Stimulated activated naive CD8-positive, alpha-beta T cell treated with anti-CD3 and anti-CD28 coated beads, Interleukin-15, Interleukin-2, amounts not matched to agents 100 U/mL and 50 U/mL, for 24 hours (primary cell): ENCODE measurements at places on chromosomes 13 and 19.

DNA sequence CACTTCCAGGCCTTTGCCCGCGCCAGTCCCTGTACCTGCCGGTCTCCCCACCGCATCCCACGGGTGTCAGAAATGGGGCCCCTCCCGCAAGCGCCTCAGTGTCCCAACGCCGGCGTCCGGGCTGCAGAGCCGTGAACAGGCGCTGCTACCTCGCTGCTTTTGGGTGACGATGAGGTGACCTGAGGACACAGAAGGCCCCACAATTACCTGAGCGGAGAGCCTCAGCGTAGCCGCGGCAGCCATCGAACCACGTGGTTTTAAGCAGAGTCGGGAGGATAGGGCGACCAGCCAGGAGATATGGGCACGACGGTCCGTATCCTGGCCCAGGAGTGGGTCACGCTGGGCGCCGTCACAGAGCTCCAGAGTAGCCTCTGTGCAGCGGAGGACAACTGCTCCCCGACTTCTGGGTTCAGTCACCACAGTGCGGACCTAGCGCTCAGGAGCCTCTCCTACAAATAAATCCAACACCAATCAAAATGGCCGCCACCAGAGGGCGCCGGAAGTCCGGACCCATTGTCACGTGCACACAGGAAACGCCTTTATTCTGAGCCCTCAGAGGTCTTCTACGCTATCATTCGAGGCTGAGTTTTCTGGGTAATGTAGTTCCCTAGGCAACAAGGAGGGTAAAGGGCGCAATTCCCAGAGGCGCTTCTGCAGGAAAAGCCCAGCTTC, at the start of gene ZNF814:
ZNF814 (minus strand) TSS at position 478 of the 672 bp plus-strand sequence; CDS start at position 243, 235 bp downstream.
- DNase-seq, result peak; percentile 82

DNA sequence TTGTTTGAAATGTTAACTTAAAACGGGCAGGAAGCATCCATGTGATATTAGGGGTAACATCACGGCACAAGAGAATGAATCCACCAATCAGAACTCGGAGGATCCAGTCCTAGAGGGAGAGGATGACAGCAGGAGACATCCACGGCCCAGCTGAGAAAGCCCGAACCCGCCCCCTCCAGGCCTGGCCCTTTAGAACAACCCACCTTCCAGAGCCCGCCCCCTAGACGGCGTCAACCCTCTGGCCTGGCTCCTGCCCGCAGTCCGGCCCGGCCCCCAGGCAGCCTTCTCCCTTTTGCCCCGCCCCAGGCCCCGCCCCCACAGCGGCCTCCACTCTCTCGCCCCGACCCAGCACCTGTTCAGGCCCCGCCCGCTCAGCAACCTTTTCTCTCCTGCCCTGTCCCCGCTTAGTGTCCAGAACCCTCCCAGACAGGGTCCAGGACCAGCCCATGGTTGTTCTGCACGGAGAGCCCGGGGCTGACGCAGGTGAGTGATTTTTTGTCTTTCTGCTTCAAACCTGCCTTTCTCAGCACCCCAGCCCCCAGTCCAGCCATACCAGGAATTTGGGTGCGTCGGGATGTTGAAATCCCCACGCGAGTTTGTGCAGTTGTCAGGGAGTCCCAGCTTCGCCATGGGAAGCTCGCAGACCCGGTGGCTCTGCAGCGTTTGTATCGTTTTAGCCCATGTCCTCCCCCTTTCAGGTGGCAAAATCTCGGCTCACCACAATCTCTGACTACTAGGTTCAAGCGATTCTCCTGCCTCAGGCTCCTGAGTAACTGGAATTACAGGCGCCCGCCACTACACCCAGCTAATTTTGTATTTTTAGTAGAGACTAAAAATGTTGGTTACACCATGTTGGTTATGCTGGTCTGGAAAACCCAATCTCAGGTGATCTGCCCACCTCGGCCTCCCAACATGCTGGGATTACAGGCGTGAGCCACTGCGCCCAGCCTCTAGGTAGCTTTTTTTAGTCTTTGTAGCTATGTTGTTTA, 16.1 kb downstream of the ZNF816 start:
- no peak for DNase-seq

GRCh38 chr13:100365680-100366079, 222.9 kb downstream of the GGACT start:
- no peak for DNase-seq

DNA sequence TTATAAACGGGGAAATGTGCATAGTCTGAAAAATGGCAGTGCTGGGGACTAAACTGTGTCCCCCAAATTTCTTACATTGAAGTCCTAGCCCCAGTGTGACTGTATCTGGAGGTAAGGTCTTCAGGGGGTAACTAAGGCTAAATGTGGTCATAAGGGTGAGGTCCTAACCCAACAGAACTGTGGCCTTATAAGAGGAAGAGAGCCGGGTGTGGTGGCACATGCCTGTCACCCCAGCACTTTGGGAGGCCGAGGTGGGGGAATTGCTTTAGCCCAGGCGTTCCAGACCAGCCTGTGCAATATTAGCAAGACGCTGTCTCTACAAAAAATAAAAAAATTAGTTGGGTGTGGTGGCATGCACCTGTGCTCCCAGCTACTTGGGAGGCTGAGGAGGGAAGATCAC, 17.8 kb downstream of the PROZ start:
- DNase-seq, result peak; percentile 37

DNA sequence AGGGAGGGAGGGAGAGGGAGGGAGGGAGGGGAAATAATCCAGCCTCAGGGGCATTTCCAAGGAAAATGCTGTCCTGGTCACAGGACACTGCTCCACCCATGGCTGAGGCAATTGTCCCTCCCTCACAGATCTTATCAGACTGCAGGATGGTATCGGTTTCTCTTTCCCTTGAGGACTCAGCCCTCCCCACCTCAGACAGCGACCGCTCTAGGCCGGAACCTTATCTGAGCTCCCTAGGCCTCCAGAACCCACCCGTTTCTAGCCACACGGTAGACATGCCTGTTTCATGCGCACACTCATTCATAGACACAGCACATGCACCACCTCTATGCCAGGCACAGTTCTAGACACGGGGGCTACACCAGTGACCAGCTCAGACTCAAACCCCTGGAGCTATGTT, 10.0 kb upstream of the IZUMO2 start:
- DNase-seq, result no peak

DNA sequence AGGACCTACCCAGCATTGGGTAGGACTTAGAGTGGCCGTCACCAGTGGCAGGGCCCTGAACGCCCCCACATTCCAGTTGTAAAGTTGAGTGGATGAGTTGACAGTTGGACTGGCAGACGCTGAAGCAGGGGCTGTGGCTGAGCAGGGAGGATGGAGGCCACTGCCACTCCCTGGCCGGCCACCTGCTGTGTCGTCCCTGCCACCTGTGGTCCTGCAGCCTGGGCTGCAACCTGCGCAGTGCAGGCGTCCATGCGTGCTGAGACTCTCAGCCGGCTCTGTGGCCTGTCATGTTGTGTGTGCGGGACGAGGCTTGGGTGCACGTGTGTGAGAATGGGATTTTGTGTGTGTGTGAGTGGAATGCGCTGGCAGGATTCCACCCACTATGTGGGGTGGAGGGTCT, 80.8 kb downstream of the SCGB2B2 start:
- DNase-seq, result no peak

DNA sequence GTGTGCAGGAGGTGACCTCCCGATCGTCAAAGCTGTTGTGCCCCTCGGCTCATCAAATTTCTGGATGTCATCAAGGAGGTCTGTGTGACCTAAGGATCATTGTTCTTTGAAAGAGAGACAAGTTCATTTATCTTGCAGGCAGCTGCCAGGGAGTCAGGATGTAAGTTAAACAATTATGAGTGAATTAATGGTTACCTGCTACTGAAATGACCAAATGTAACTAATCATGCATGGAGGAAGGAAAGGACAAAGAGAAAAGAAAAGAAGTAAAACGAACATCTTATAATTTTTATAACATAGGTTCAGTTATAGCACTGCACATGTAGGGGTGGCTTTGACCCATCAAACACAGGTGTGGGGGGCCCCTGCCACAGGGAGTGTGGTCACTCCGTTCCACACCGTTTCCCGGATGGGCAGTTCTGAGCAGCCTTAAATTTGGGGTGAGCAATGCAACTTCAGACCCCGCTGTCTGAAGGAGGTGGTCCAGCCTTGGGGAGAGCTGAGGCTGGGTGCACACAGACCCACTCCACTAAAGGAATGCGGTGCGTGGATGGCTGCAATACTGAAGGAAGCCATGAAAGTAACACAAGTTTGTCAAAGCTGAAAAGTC, 5.3 kb downstream of the CD22 start:
- DNase-seq, result no peak

- no peak for DNase-seq
These were observed 4.7 kb downstream of the PPP1R13L start for GRCh38 chr19:45400192-45400591.

DNA sequence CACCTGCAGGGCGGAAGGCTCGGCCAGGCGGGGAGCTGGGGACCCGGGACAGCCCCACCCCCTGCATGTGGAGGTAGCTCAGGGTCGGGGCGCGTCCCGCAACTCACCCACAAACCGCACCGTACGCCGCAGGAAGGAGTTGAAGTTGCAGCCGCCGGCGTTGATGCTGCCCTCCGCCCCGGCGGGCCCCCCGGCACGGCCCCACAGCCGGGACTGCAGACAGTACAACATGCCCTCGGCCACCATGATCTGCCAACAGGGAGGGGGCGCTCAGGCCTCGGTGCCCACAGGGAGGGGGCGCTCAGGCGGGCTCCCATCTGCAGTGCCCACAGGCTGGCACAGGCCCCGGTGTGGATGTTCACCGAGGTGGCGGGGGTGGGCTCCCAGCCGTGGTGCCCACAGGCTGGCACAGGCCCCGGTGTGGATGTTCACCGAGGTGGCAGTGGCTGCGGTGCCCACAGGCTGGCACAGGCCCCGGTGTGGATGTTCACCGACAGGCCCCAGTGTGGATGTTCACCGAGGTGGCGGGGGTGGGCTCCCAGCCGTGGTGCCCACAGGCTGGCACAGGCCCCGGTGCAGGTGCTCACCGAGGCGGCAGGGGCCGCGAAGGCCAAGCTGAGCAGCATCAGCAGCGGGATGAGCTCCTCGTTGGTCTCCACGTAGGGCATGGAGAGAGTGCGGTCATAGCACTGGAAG, 6.5 kb downstream of the PLPPR3 start:
- DNase-seq, result no peak

- no peak for DNase-seq
These were observed 29.5 kb downstream of the COMP start for GRCh38 chr19:18761531-18762110.

- DNase-seq, result no peak
These were observed 32.6 kb upstream of the TCF3 start for GRCh38 chr19:1685046-1685445.

DNA sequence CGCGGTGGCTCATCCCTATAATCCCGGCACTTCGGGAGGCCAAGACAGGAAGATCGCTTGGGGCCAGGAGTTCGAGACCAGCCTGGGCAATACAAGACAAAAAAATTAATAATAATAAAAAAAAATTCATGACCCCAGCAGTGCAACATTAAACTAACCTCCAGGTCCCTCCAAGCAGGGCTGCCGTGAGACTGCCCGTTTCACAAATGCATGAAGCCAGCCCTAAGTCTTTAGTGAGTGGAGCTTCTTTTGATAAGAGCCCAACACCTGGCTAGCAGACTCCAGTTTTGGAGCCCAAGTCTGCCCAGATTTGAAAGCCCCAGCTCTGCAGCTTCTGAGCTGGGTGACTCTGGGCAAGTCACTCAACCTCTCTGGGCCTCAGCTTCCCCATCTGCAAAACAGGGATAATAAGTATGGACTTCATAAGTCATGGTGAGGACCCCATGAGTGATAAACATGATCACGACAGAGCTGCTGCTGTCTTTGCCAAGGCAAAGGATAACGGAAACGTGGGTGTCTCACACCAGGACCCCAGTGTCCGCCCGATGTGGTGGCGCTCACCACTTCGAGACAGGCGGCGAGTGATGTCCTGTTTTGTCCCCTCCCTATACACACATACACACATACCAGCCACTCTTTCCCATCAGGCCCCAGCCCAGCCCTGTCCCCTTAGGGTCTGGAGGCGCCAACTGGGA, 38.4 kb upstream of the NANOS3 start:
- no peak for DNase-seq

DNA sequence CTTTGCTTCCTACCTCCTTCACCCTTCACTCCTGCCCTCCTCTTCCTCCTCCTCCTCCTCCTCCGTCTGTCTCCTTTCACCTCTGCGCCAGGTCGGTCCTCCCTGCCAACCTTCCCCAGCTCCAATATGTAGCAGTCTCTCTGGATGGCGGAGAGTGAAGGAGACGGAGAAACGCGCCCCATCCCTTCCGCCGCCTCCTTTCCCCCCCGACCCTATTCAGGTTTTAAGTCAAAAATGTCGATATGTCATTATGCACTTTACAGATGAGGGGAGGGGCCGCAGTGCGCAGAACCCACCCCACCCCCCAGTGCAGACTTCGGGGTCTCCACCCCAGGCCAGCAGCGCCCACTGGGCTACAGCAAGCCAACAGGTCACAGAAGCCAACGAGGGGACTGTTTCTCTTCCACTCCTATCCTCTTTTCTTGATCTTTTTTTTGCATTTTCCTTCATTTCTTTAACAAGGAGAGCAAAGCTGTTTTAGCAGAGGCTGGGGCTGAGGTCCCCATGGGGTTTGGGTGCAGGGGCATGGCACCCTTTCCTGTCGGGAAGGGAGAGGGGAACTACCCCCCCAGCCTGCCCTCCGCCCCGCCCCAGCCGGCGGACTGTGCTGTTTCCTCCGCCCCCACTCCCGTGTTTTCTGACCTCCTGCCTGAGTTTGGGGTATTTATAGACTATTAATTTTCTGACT, 9.2 kb downstream of the MIDN start:
- DNase-seq, result peak; percentile 20

DNA sequence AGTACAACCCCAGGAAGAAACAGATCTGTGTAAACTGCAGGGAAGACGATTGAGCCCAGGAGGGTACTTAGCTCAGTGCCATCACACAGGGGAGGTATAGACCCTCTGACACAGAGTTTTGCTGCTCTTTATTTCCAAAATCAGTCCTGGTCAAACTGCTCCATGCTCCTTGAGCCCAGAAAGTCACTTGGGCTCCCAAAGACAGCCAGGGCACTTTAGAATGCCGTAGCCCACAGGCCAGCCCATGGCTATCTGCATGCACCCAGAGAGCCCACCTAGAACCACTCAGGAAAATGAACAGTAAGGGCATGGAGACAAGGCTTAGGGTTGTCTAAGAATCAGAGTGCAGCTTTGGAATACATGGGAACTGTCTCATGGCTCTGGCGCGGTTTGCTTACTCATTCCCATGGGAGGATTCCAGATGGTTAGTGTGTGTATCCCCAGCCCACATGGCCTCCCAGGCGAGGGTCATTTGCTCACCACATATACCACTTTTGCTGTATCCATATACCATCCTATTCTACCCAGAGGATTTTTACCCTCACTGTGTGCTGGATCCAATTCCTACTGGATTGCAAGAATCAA, 14.7 kb upstream of the PDCD5 start:
- DNase-seq, result no peak

- no peak for DNase-seq
These were observed 32.3 kb downstream of the CEBPG start for GRCh38 chr19:33405553-33406461.

GRCh38 chr19:518598-519231, 11.4 kb downstream of the TPGS1 start:
- DNase-seq, result peak; percentile 63
